ENCODE measurements at places on chromosomes 12 and 14. TPM values are rescaled to one million over a fixed set of nuclear protein-coding genes. Genes with fewer than 3 reads are reported as not detected.

GRCh38 chr12:116620492-116621191 is 61.5 kb downstream of the MAP1LC3B2 start:
- H3K27ac ChIP-seq = no peak overlapping the region
- no peak for DNase-seq
- no peaks in the 10 kb centered on the region for H3K4me1 ChIP-seq
- H3K27me3 ChIP-seq = no peaks in the 10 kb centered on the region

- H3K4me1 ChIP-seq = no peaks in the 10 kb centered on the region
- H3K36me3 ChIP-seq = no peaks in the 10 kb centered on the region
- no peaks in the 10 kb centered on the region for H3K27me3 ChIP-seq
- DNase-seq = no peak
- no peak overlapping the region for H3K4me3 ChIP-seq
These were observed 46.3 kb downstream of the NTS start for GRCh38 chr12:85920324-85920947.

GRCh38 chr12:97017213-97017612 is 110.2 kb downstream of the NEDD1 start:
- H3K36me3 ChIP-seq = no peaks in the 10 kb centered on the region
- no peak overlapping the region for H3K27ac ChIP-seq
- H3K4me3 ChIP-seq = no peak overlapping the region
- DNase-seq = no peak

GRCh38 chr14:102215576-102216250 is 76.0 kb downstream of the WDR20 start:
- no peak overlapping the region for H3K4me3 ChIP-seq
- DNase-seq = no peak
- H3K27me3 ChIP-seq = no peaks in the 10 kb centered on the region
- H3K36me3 ChIP-seq = no peaks in the 10 kb centered on the region
- no peak overlapping the region for H3K27ac ChIP-seq
- no peaks in the 10 kb centered on the region for H3K4me1 ChIP-seq

GRCh38 chr12:42201063-42201462 is 37.0 kb downstream of the YAF2 start:
- H3K27ac ChIP-seq = no peak overlapping the region
- no peak overlapping the region for H3K4me3 ChIP-seq
- DNase-seq = no peak
- H3K4me1 ChIP-seq = no peaks in the 10 kb centered on the region

GRCh38 chr12:29201746-29202145 is 52.7 kb downstream of the FAR2 start:
- no peak overlapping the region for H3K4me3 ChIP-seq
- no peaks in the 10 kb centered on the region for H3K36me3 ChIP-seq
- DNase-seq = no peak
- H3K4me1 ChIP-seq = no peaks in the 10 kb centered on the region

DNA sequence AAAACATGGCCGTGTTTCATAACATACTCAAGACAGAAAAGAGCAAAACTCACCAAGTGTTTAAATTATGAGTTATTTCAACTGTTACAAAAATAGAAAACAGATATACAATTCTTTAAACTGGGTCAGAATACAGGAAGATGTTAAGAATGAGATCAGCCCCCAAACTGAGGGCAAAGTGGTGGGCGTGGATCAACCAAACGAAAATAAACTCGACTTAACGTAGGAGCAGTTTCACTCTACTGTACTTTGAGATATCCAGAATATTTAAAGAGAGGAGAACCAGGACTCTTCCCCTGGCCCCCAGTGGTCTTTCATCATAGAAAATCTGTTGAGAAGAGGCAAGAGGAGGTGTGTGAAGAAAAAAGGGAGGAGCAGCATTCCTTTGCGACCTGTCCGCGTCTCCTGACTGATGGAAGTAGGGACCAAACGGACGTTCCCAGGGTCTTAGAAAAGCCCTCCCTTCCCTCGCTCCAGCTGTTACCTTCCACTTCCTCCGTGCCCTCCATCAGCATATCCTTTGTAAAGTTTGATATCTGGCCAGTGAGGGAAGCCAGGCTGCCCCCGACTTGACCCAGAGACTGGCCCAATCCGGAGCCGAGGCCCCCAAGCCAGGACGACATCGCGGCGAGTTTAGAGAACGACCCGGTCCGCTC is 668 bp downstream of the TRIP11 start:
- H3K4me1 ChIP-seq = peaks cover 34% of the 10 kb centered on the region
- peak overlapping the region; percentile 65 for H3K4me3 ChIP-seq

DNA sequence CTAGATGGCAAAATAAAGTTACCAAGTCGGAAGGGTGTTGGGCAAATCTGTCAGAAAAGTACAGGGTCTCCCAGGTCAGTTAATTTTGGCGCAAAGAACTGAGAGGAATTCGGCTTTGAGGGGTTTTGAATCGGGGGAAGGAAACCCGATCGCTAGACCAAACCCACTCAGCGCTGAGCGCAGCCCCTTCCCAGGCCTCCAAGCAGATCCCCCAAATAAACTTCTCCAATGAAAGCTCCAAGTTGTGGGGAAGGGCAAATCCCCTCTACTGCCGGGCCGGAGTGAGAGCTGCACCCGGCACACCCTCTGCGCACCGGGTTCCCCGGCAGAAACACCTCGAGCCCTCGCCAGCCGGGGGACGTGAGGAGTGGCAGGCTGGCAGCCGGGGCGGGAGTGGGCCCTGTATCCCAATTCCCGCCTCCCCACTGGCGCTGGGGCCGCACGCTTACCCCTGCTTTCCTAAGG is 441 bp downstream of the E2F7 start:
- H3K27ac ChIP-seq = no peak overlapping the region
- peak overlapping the region; percentile 59 for H3K4me3 ChIP-seq
- DNase-seq = no peak
- H3K27me3 ChIP-seq = peaks cover 3% of the 10 kb centered on the region
- H3K36me3 ChIP-seq = no peaks in the 10 kb centered on the region

DNA sequence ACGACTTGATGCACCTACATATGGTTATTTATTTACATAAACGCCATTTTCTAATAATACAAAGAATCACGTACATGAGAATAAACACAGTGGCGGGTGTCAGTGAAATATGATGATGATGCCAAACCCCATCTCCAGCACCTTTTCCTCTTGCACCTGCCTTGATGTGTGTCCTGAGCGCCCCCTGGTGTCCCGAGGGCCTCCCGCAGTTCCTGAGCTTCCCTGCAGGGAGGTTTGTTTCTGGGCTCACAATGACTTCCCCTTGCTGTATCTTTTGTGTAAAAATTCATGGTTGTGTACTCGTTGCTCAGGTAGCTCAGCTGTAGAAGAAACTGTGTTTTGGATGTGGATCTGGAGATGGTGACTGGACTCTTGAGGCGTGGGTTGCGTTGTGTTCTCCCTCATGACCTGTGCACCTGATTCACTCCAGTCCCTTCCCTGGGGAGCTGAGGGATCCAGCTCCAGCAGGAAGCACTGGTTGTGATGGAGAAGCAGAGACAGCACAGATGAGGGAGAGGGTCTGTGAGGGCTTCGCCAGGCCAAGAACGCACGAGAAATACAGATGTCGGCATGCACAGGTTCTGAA is 1037.8 kb downstream of the TMEM121 start:
- no peak for DNase-seq
- H3K4me1 ChIP-seq = no peaks in the 10 kb centered on the region
- no peak overlapping the region for H3K27ac ChIP-seq
- H3K27me3 ChIP-seq = peaks cover 4% of the 10 kb centered on the region

DNA sequence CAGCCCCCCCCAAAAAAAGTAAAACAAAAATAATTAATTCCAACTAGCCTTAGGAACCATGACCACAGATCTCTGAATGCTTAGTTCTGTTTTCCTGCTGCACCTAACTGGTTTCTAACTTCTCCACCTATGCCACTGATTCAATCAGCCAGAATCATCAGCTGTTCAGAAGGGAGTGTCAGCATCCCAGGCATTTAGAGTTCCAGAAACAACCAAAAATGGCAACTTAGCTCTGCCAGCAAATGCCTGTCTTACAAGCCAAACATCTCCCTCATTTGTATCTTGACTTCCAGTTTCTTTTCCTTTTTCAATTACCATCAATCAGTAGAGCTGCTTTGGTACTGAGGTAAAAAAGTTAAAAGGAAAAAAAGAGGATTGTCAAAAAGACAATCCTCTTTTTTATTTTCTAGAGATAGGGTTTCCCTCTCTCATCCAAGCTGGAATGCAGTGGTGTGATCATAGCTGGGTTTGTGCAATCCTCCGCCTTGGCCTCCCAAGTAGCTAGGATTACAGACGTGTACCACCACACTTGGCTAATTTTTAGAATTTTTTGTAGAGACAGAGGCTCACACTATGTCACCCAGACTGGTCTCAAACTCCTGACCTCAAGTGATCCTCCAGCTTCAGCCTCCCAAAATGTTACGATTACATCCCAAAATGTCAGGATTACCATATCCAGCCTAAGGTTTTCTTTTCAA is 45.2 kb upstream of the ISM2 start:
- peaks cover 2% of the 10 kb centered on the region for H3K36me3 ChIP-seq
- H3K27ac ChIP-seq = no peak overlapping the region
- H3K4me3 ChIP-seq = no peak overlapping the region
- H3K4me1 ChIP-seq = no peaks in the 10 kb centered on the region
- no peaks in the 10 kb centered on the region for H3K27me3 ChIP-seq

GRCh38 chr12:44812062-44812461 is 64.1 kb downstream of the NELL2 start:
- H3K27me3 ChIP-seq = no peaks in the 10 kb centered on the region
- H3K27ac ChIP-seq = no peak overlapping the region
- no peaks in the 10 kb centered on the region for H3K4me1 ChIP-seq
- H3K4me3 ChIP-seq = no peak overlapping the region

DNA sequence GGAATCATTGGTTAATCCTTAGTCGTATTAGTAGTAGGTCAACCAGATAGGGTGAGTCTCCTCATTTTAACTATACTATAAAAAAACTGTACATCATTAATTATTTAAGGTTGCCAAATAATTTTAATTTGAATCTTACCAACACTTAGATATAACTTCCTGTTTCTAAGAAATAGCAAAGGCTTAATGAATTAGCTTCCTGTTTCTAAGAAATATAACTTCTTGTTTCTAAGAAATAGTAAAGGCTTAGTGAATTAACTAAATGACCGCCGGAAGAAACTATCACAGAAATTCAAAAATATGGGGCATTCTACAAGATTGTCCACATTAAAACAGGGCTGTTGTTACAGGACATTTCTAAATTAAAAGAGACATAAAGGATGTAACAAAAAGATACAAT is 392.9 kb upstream of the FOXG1 start:
- no peaks in the 10 kb centered on the region for H3K36me3 ChIP-seq
- no peak for DNase-seq
- no peak overlapping the region for H3K4me3 ChIP-seq
- H3K27ac ChIP-seq = no peak overlapping the region
- no peaks in the 10 kb centered on the region for H3K27me3 ChIP-seq
- no peaks in the 10 kb centered on the region for H3K4me1 ChIP-seq

GRCh38 chr14:86363047-86363446 is 833.1 kb downstream of the FLRT2 start:
- no peak for DNase-seq
- no peak overlapping the region for H3K4me3 ChIP-seq
- no peaks in the 10 kb centered on the region for H3K4me1 ChIP-seq
- H3K27ac ChIP-seq = no peak overlapping the region
- no peaks in the 10 kb centered on the region for H3K36me3 ChIP-seq

TBX5 gene
- not detected for total RNA-seq

DMAC2L gene
- total RNA-seq = 6.7 TPM

KIF26A gene
- total RNA-seq = 10.2 TPM

SOAT2 gene
- total RNA-seq = 0.92 TPM

SAMD15 gene
- total RNA-seq = 0.50 TPM

HOXC12 gene
- total RNA-seq = not detected

KRT3 gene
- total RNA-seq = not detected
